ENCODE measurements at places on chromosomes 1 and 21.

DNA sequence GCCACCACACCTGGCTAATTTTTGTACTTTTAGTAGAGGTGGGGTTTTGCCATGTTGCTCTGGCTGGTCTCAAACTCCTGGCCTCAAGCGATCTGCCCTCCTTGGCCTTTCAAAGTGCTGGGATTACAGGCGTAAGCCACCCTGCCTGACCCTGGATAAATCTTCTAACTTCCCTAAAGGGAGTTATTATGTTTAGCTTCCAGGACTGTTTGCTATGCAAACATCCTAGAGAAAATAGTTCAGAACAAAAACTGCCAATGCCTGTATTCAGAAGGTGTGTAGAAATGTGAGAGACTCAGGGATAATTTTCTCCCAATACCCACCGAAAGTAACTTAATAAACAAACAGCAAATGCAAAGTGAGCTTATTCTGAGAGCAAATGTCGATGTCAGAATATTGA lies 301.2 kb downstream of the TGFB2 start:
- no peak for DNase-seq

DNA sequence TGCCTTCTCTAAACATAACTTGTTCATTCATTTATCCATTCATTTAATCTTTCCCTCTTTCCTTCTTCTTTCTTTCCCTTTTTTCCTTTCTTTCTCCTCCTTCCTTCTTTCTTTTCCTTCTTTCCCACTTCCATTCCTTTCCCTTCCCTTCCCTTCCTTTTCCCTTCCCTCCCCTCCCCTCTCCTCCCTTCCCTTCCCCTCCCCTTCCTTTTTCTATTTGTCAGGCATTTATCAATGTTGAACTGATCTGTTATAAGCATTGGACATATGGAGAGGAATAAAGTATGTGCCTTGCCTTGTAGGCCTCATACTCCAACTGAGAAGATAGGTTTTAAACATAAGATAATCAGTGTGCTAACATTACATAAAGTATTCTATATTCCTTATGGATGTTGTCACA lies 23.7 kb upstream of the ATP6V1G3 start:
- DNase-seq = no peak

- no peak for DNase-seq
These were observed 72.0 kb downstream of the WARS2 start for GRCh38 chr1:119068427-119068826.

DNA sequence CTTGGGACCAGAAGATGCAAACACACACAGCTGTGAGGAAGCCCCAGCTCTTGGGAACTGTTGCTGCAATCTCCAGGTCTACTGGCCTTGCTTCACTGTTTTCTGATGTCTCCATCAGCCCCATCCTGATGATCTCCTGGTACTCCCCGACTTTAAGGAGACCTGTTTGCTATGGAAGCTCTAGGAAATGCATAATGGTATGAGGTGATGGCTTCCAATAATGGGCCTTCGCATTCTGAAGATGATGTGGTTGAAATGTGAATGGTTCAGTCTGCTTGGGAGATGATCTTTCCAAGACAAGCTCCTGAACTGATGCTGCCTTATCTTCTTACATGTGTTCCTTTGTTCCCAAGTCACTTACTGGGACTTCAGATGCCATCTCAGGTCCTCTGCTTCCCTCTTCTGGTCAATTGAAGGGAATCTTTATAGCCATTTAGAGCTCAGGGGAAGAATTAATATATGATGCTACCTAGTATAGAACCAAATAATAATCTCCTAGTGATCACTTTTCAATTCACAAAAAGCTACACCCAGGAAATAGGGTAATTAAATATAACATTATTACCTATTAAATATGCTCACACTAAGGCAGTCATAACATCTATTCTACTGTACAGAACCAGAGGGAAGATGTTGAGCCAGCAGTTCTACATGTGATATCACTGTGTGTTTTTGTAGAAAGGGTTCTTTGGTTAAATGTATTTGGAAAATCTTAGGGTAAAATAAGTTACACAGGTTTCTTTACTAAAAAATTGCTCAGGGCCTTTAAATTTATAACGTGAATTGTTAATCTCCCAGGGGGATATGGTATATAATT lies 73.9 kb upstream of the VTCN1 start:
- DNase-seq = no peak

- DNase-seq = no peak
These were observed 39.7 kb downstream of the DPT start for GRCh38 chr1:168689327-168689657.

GRCh38 chr1:1432274-1432950 lies 3.1 kb upstream of the VWA1 start:
- DNase-seq = no peak

DNA sequence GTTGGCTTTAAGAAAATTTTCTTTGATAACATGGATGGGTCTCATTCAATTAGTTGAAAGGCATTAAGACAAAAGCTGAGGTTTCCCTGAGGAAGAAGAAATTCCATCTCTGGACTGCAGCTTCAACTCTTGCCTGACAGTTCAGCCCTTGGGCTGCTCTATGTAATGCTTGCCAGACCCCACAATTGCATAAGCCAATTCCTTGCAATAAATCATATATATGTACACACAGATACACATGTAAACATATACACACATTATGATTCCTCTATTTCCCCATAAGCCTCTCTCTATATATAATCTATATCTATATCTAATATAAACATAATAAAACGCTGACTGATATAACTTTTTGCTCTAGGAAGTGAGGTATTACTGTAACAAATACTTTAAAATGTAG lies 301.5 kb upstream of the PRMT6 start:
- DNase-seq = no peak

DNA sequence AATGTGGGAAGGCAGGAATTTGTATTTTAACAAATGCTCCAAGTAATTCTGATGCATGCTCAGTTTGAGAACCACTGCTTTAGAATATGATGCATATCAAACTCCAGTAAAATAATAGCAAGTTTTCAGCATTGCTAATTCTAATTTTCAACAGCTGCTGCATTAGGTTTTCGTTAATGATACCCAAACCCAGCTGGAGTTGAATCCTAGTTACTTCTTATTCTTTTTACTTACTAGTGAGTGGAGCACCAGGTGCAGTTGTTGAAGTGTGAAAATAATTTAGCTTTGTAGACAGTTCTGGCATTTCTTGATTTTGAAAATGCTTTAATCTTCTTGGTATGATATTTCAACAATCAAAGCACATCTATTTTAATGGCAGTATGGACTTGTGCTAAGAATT lies 138.5 kb downstream of the HS2ST1 start:
- no peak for DNase-seq

DNA sequence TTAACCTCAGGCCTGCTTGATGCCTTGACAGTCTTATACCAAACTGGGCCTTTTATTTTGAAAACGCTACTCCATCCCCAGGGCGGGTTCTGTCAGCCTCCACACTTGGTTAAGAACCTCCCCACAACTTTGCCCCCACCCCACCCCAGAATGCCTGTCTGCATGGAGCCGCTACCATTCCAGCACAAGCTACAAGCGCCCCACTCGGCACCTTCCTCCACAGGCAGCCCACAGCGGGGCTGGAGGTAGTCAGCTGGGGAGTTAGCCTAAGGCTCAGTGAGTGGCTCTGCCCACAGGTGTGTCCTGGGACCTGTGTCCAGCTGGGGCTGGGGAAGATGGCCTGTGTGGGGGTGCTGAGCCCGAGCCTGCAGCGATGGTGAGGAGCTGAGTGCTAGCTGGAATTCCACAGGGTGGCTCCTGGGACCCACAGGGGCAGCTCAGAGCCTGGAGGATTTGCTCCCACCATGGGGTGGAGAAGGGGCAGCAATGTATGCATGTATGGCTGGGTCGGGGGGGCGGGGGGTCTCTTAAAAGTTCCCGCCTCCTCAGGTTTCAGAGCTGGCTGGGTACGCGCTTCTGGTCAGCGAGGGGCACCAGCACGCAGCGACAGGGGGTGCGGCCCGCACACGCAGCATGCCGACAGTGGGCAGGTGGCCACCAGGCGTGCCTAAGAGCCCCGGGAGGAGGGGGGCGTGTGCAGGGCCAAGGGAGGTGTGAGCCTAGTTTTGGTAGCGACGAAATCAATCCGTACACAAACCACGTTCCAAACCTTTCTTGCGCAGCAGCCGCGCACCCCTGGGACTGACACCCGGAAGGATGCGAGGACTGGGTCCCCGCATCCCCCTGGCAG lies 917 bp downstream of the ETNK2 start:
- no peak for DNase-seq

Data from stimulated activated CD4-positive, alpha-beta T cell treated with anti-CD3 and anti-CD28 coated beads, TNF-alpha, amount 100 ng/mL, for 4 hours (primary cell).